ENCODE measurements at places on chromosomes 5 and 9.
A peak's percentile ranks its signal among the peaks of the same experiment; 100 is the strongest.

GRCh38 chr5:115657881-115658233, 32.0 kb upstream of the TMED7 start:
- DNase-seq = no peak

DNA sequence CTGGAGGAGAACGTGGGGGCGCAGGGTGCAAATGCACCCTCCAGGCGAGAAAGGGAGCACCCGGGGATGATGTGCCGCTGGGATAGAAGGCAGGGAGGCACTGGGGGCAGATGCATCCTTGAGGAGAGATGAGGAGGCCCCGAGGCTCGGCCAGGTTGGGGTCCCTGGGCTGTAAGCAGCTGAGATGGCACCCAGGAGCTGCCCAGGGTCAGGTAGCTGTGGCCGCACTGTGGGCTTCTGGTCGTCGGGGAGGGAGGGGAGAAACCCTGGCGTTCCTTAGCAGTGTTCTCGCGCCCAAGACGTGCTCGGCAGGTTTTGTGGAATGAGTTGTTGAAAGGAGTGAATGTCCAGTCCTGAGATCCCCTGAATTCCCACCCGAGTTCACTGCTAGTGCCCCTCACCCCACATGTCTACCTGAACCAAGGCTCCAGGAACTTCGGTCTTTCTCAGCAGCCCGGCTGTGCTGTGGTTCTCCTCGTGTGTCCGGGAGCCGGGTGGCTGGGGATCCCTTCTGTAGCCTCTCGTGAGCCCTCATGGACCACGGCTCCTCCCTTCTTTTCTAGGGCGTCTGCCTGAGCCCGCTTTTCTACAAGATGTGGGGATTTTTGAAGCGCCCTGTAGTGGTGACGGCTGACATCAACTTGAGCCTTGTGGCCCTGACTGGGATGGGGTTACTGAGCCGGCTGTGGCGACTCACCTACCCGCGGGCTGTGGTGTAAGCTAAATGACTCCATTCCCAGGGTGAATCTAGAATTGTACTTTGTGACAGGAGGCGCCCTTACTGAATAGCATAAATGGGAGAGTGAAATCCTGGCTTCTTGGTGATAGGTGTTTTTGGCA, 1.1 kb downstream of the POMT1 start:
- DNase-seq = no peak

DNA sequence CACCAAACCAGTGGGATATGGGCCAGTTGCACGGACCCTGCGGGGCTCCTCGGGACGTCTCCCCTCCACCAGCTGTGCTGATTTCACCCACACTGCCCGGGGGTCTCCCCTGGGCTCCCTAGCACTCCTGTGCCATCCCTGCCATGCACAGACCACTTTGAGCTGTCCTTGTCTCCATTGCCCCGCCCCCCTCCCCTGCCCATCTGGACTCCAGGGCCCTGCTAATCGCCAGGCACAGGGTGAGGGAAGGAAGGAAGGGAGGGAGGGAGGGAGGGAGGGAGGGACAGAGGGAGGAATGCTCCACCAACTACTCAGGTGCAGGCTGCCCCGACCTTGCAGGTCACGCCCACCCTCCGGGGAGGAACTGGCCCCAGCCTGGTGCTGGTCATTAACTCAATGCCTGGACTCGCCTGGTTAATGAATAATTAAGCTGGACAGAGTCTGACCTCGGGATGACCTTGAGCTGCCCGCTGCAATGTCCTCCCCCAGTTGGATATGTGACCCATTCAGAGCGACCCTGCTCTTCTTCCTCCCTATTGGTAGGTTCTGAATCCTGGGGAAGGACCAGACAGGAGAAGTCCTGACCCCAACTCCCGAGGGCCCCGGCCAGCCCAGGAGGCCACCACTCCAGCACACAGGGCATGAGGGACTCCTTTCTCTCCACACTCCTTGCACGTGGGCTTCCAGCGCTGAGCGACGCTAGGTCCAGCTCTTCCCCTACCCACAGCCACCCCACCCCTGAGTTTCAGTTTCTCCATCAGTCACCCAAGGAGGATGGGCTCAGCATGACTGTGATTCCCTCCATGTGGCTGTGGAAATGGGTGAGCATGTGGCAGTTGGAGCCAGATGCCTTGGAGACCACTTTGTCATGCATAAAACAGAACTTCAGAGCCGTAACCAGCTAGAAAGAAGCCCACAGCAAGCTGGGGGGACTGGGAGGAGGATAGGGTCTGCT, 62.1 kb downstream of the C9orf50 start:
- DNase-seq = no peak

GRCh38 chr9:84285381-84285780, 55.2 kb downstream of the SLC28A3 start:
- no peak for DNase-seq

DNA sequence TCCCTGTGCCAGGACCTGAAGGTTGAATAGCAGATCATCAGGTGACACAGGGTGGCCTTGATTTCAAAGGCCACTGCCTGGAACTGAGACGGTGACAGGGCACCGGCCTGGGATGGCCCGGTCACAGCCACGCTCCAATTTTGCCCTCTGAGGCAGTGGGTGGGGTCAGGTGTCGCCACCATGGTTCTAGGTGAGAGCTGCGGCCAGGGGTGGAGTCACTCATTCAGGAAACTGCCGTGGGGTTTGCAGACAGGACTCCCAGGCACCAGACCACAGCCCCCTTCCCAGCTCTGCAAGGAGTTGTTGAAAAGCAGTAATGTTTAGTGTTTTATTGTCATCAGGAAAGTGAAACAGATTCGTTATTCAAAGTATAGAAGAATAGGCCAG, 17.3 kb upstream of the RNU6ATAC start:
- DNase-seq = no peak

GRCh38 chr5:115858396-115858795, 16.7 kb downstream of the AP3S1 start:
- DNase-seq = no peak

DNA sequence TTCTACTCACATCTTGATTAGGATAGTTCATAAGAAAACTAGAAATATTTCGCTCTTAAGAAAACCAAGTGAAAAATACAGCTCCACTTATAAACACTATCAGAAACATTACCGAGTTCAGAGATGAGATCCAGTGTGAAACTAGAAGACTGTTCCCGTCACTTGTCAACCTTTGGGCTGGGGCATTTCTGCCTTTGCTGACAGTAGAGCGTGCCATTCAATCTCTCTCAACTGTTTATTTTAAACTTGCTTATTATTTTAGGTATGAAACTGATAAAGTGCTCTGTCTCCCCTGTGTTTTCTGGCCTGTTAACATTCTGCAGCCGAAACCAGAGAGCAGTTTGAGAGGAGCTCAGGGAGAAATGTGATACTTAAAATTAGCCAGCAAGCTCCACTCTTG, 16.7 kb downstream of the MRRF start:
- no peak for DNase-seq

DNA sequence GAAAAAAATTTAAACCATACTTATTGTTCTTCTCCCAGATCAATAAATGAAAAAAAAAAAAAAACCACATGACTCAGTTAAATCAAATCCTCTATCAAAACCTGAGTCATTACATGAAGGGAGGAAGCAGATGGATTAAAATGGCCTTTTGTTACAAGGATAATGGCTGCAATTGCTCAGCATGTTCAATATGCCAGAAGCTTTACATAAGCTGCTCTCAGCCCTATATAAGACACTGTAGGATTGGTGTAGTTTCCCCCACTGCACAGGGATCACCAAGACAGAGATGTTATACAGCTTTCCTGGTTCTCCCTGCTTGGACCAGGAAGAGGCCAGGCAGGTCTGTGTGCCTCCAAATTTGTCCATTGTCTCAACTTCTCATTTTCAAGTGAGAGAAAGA, 101.6 kb upstream of the MAP1B start:
- DNase-seq = peak; percentile 49

DNA sequence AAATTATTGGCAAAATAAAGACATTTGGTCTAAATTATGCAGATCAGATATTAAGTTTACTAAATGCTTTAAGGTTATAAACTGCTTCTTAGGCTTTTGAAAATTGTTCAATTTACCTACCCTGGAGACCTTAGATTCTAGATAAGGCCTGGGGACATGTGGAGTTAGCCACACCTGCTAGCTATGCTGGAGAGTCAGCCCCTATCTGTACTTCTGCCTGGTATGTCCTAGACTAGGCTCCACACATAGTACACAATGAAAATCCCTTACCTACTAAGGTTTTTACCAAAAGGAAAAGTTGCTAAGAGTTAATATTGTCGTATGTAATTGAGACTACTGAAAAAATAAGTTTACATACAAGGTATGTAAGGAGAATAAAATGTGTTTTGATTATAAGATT, 49.8 kb upstream of the DMAC1 start:
- no peak for DNase-seq

GRCh38 chr9:101117161-101117560, 88.6 kb downstream of the PLPPR1 start:
- no peak for DNase-seq

DNA sequence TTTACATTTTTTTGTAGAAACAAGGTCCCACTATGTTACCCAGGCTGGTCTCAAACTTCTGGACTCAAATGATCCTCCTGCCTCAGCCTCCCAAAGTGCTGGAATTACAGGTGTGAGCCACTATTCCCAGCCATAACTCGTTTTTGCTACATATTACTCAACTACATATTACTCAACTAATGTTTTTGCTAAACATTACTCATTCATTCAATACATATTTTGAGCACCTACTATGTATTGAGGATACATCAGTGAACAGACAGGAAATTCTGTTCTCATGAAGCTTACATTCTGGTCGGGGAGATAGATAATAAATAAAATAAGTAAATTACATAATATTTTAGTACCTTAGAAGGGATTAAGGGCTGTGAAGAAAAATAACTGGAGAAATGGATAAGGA, 34.9 kb upstream of the STOM start:
- DNase-seq = no peak

DNA sequence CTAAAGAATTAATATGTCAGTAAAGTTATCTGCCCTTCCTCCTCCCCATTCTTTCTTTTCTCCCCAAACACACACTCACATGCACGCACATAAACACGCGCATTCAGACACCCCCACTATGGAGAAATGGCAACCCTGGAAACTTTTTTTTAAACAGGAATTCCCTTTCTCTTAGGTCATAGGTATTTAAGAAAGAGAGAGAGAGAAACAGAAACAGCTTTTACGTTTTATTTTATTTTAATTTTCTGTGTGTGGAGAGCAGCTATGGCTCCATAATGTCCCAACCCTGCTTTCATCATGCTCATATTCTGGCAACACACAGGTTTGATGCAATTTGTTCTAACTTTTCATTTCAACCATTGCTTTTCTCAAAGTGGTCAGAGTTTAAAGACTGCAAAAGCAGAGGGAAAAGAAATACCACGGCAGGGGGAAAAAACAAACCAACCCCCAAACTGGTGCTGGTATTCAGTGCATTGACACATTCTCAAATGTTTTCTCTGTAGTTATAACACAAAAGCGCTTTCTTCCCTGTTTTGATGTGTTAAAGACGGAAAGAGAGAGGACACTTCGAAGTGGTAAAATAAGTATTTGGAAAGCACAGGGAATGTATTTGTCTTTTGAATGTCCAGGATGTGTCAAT, 126.0 kb upstream of the TMEM161B start:
- no peak for DNase-seq

DNA sequence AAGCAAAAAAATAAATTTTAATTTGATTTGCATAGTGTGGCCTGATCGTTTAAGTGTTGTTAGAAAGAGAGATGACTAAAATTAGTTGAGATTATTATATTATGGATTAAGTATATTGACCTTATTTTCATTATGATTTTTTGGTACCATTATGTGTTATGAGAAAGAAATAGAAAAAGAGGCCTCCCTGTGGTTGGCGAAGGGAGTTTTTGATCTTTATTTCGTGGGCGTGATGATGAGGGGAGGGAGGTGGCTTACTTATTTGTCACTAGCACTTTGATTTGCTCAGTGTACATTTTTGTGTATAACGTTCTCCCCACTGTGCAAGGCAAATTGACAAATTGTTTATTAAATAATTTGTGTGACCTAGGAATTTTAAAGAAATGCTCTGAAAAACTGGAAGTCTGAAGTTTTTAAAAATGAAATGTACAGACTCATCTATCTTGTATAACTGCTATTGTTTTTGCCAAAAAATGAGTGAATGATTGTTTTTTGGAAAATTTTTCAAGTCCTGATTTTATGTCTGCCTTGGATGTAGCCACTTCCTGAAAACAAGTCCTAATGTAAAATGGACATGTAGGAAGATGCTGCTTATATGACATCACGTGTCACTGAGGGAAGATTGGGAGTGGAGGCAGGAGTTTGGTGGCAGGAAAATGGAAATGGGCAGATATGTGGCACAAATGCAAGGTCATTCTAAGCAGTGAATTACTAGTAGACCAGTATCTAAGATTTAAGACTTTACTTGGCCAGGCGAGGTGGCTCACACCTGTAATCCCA, 3.0 kb downstream of the DAPK1 start:
- DNase-seq = no peak

Measured in NCI-H1436 treated with DMSO at 0.1 percent for 48 hours (cell line).